ENCODE measurements at places on chromosomes 7 and 10. TPM values are rescaled to one million over a fixed set of nuclear protein-coding genes. Genes with fewer than 3 reads are reported as not detected.

DNA sequence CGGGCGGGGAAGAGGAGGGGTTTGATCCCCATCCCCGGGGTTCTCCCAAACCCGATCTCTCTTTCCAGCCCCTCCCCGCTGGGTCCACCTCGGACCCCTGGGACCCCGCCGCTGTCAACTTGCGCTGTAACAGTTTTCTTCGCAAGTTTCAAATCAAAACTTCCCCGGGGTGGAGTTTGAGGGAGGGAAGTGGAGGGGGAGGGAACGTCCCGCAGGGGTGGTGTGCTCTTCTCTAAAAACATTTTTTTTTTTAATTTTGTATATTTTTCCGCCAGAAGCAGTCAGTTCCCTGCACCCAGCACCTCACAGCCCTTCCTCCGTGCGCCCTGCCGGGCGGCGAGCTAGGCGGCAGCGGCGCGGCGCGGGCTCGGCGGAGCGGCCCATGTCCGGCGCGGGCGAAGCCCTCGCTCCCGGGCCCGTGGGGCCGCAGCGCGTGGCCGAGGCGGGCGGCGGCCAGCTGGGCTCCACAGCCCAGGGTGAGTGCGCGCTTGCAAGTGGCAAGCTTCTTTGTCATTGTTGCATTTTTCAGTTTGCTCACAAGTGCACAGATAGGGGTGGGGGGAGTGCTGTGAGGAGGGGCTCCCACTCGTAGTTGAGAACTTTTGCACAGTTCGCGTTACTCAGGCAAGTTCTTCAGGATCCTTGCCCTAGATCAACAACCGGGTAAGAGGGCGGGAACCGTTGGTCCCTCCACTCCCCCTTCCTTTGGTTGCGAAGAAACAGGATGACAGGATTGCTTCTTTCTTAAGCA is 933 bp downstream of the MDFIC start:
- peak; percentile 82 for DNase-seq

GRCh38 chr7:28988810-28989209 is 30.7 kb upstream of the TRIL start:
- DNase-seq: no peak

Gene SEMA3E
- total RNA-seq: 0.29 TPM

Gene LEP
- total RNA-seq: not detected

All from stomach (tissue), 19 donors.